ENCODE measurements at places on chromosomes 3 and 15.

DNA sequence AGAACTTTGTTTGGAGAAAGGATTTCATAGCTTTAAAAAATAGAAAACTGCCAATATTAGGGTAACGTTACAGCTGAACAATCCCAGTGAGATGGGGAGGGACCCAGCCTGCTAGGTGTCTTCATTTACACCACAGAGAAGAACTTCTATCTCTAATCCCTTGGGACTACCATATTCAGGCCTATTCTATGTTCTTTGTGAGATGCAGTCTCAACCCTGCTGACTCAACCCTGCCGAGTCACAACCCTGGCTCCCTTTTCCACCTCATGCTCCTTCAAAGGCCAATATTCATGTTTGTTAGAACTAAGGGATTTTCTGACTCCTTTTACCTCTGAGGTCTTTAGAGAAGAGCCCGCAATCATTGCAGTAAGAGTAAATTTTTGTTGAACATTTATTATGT lies 350.5 kb downstream of the EPHB1 start:
- no peak for DNase-seq

DNA sequence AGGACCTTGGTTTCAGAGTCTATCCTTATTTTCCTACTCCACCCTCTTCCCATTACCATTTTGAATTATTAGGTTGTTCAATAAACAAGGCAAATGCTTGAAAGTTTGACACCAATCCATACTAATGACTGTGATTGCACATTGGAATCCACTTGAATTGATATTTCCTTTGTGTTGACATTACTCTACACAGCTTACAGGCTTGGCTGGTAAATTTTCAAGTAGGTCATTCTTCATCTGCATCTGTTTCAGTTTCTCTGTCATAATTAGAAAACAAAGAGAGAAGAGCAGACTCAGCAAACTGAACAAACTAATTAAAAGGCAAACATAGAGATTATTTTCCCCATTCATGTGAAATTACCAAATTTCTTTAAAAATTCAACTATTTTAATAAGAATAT lies 732.9 kb upstream of the BCHE start:
- no peak for DNase-seq

- DNase-seq, result no peak
These were observed 215.4 kb downstream of the SNRPN start for GRCh38 chr15:25170113-25170731.

- no peak for DNase-seq
These were observed 547.6 kb upstream of the AGTR1 start for GRCh38 chr3:148150141-148150540.

DNA sequence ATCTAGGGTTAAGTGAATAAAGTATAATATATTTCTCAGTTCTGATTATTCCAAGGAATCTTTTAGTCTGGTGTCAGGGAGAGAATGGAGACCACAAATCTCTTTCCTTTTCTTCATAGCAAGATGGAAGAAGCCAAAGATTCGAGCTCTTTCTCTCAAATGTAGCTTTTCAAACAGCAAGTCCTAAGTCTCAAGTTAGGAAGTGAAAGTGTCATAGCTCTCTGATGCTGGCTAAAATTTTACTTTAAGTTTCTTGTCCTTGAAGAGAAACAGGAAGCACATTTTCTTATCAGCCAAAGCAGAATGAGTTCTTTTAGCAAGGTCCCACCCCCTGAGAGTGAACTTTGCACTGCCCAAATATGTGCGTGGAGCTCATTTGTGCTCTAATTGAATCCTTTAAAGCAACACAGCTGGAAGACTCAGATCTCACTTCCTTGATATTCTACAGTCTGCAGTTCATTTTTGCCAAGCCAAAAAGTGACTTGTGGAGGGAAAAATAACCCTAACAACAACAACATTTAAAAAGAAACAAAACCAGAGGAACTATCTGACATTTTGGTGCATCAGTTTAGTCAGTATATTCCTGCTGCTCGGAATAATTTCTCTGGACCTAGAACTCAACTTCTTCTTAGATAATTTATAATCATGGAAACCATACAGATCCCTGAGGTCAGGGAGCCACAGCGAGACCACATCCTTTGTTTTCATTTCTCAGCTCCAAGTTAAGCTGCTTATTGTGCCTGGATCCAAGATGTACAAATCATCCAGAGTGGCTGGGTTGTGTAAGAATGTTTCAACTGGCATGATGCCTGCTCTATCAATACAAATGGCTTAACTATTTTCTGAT lies 238.7 kb upstream of the P2RY1 start:
- DNase-seq, result no peak

DNA sequence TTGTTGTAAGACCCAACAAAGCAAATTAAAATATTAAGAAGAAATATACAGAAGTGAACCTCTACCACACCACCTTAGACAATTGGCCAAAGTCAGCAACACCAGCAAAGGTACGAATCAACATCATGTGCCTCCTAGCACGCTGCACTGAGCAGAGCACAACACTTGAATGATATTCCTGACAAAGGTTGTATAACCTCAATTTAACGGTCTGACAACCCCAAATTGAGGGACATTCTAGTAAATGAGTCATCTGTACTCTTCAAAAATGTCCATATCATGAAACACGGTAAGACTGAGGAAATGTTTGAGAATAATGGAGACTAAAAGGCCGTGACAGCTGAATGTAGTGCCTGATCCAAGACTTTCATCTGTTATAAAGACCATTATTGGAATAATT lies 41.3 kb upstream of the TNFSF10 start:
- no peak for DNase-seq

GRCh38 chr15:82928711-82929110 lies 23.8 kb downstream of the HOMER2 start:
- DNase-seq, result no peak

GRCh38 chr3:133820889-133821675 lies 15.5 kb downstream of the SRPRB start:
- no peak for DNase-seq

DNA sequence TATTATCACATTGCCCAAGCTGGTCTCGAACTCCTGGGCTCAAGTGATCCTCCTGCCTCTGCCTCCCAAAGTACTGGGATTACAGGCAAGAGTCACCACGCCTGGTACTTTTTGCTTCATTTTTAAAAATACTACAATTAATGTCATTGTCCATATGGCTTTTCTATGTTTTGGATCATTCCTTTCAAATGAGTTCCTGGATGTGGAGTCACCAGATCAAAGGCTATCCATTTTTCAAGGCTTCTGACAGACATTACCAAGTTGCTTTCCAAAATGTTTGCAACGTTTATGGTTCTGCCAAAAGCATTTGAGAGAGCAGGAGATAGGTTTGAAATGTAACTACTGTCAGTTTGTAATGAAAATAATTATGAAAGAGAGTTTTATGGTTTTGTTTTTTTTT lies 34.2 kb upstream of the BCL2L10 start:
- DNase-seq, result no peak

DNA sequence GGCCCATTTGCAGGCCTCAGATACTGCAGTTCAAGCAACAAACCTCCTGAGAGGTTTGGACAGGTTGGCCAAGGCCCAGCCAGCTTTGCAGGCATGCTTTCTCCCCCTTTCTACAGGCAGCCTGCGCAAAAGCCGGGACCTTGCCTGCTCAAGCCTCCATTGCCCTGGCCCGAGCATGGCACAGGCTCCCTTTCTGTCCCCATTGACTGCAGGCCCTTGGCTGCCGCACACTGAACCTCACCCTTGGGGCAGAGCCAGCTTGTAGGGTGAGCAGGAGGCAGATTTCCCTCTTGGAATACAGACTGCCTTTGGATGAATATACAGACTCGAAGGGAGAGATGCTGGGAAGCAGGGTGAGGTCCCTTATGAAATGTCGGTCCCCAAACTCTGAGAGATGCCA lies 461.7 kb upstream of the PROK2 start:
- no peak for DNase-seq

GRCh38 chr3:163490119-163490518 lies 1588.2 kb downstream of the SI start:
- peak; percentile 33 for DNase-seq

GRCh38 chr3:172953571-172953970 lies 187.5 kb downstream of the SPATA16 start:
- DNase-seq, result no peak

DNA sequence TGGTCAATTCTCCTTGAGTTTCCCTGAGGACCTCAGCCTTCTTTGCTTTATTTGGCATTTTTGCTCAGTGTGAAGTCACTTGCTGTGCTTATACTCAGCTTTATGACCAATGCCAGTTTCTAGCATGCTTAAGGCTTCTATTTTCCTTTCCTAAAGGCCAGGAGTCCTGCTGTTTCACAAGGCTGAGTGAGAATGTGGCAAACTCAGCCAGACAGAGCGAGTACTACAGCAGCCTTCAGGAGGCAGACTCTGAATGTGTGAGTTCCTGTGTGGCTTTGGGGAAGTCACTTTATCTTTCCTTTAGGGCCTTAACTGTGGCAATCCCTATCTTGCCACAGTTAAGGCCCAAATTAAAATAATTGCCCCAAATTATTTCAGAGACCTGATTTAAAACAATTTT lies 213.2 kb upstream of the MRPL3 start:
- DNase-seq, result no peak

GRCh38 chr3:140440446-140440845 lies 237.4 kb upstream of the TRIM42 start:
- DNase-seq, result no peak

- DNase-seq, result no peak
These were observed 241.1 kb upstream of the TOPAZ1 start for GRCh38 chr3:44000586-44000985.

- no peak for DNase-seq
These were observed 11.7 kb upstream of the TCF12 start for GRCh38 chr15:56906766-56907165.

GRCh38 chr3:189143771-189144170 lies 28.0 kb upstream of the TPRG1 start:
- DNase-seq, result no peak

Data from NCI-H2029 (cell line).